Urinary bladder (tissue), 4 donors: ENCODE measurements at places on chromosomes 4 and X.

DNA sequence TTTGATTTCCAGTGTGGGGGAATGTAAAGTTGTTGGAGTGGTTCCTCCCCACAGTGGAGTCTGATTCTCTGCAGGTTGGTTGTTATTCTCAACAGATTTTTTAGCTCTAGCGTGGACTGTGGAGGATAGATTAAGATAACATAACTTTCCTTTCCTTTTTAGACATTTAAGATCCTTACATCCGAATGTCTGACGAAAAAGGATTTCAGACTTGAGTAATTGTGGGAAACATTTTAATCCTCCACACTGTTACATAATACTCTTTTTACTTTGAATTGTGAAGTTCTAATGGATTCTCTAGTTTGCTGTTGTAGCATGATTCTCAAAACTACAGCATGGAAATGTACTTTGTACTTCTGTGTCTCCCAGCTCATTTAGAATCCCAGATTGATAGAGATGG is 107.8 kb downstream of the ARHGAP10 start:
- no peak for DNase-seq

- peak; percentile 36 for DNase-seq
Measured at GRCh38 chrX:39174772-39175417, 373.6 kb downstream of the MID1IP1 start.

DNA sequence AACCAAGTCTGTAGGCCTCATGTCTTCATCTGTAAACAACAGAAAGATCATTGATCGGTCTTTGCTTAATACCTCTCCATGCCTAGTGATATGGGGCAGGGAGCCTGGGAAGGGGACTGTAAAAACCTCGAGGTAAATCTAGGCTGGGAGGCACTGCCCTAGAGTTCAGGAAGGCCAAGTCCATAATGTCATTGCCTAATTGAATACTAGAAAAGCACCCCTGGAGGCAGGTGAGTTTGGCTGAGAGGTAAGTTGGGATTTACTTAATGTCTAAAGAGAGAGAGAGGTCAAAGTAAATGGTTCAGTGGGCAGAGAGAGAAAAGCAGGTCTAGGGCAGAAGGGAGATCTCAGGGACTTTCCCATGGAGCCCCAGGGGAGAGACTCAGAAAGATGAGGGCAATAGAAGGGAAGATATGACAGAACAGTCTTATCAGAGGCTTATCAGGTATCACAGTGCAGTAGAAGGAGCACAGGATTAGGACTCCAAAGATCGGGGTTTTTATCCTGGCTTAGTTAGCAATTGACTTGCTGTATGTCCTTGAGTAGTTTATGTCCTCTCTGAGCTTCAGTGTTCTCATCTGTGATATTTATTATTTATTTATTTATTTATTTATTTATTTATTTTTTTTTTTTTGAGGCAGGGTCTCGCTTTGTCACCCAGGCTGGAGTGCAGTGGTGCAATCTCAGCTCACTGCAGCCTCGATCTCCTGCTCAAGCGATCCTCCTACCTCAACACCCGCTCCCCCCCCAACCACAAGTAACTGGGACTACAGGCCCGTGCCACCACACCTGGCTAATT is 85.2 kb downstream of the SLC16A2 start:
- no peak for DNase-seq

DNA sequence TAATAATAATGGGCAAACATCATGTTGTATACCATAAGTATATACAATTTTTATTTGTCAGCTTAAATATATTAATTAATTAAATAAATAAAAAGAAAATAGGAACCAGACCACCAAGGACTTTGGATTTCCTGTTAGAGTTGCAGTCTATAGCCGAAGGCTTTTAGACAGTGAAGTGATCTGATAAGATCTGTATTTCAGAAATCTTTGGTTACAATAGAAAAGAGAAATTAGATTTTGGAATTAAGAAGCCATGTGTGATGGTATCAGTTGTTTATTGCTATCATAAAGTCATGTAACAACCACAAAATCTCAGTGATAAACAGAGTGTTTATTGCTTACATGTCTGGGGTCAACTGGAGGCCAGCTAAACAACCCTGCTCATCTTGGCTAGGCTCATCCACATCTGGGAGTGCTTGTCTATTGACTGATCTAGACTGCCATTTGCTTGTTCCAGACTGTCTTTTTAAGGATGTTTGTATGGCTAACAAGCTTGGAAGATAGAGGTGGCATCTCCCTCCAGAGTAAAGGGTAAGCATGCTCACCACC is 142.1 kb upstream of the USP9X start:
- DNase-seq: no peak

GRCh38 chr4:137701401-137701800 is 169.1 kb upstream of the PCDH18 start:
- no peak for DNase-seq

DNA sequence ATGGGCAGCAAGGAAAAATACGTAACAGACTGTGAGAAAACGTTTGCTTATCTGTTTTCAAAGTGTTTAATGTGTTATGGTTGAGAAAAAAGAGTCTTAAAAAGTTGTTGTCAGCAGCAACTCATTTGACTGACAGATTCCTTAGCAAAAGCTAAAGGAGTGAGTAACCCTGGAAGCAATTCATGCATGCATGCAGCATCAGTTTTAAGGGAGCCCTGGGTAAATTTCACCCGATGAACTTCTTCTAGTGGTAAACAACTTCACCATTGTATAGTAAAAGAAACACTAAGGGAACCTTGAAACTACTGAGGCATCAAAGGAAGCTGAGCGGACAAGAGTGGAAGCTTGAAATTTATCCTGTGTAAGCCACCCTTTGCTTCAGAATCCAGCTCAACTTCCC is 583.2 kb upstream of the INTU start:
- DNase-seq: no peak

- DNase-seq: no peak
Measured at GRCh38 chr4:143375326-143376073, 38.8 kb downstream of the GAB1 start.

- DNase-seq: no peak
Measured at GRCh38 chr4:105966051-105966450, 70.8 kb downstream of the NPNT start.

DNA sequence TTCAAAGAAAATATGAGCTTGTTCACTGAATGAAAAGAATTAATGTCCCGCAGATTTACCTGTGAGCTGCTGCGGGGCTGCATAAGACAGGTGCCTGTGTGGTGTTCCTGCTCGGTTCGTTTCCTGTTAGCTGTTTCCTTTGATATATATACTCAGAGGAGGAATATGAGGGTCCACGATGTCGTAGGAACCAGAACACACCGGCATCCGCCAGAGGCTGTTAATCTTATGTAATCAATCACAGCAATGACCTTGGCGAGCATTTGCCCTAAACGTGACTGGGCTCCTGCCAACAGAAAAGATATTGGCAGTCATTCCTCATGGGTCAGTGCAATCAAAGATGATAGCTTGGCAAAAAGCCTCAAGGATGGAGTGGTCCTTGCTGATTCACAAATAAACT is 260.1 kb downstream of the EVC2 start:
- DNase-seq: no peak

GRCh38 chrX:53065104-53065503 is 16.5 kb downstream of the GPR173 start:
- DNase-seq: no peak

- DNase-seq: no peak
Measured at GRCh38 chr4:87975466-87975865, at the start of gene SPP1. Gene SPP1 (plus strand): TSS chr4:87975714. CDS start chr4:87976896, 1,182 bp downstream.

- no peak for DNase-seq
Measured at GRCh38 chr4:107801766-107802211, 22.9 kb upstream of the SGMS2 start.

GRCh38 chr4:84907145-84907544 is 59.3 kb downstream of the WDFY3 start:
- DNase-seq: no peak

DNA sequence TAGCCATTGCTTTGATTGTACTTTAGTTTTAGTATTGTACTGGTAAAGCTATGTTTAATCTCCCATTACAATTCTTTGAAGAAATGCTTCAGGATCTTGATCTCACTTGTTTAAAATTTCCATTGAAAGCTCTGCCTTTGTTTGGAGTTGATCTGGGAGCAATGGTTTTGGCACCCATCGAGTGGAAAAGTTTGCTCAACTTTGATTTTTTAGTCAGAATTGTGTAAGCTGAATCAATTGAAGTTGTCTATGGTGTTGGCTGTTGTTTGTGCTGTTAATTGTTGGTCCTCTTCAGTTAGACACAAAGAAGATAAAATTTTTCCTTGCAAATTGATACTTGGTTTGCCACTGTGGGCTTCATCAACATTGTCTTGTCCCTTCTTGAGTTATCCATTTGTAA is 99.8 kb upstream of the ADAD1 start:
- no peak for DNase-seq

GRCh38 chr4:22490718-22491315 is 25.0 kb downstream of the ADGRA3 start:
- DNase-seq: no peak

- no peak for DNase-seq
Measured at GRCh38 chrX:2261831-2262667, 238.7 kb downstream of the DHRSX start.
